ENCODE measurements at places on chromosomes 2 and 18.

DNA sequence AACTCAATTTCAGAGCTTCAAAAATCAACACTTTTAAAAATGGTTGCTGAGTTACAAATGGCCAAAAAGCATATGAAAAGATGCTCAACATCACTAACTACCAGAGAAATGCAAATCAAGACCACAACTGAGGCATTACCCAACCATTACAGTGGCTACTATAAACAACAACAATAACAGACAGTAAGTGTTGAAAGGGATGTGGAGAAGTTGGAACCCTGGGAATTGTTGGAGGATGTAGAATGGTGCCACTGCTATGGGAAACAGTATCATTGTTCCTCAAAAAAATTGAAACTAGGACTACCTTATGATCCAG, 173.3 kb upstream of the SPRED2 start:
- DNase-seq, result no peak

DNA sequence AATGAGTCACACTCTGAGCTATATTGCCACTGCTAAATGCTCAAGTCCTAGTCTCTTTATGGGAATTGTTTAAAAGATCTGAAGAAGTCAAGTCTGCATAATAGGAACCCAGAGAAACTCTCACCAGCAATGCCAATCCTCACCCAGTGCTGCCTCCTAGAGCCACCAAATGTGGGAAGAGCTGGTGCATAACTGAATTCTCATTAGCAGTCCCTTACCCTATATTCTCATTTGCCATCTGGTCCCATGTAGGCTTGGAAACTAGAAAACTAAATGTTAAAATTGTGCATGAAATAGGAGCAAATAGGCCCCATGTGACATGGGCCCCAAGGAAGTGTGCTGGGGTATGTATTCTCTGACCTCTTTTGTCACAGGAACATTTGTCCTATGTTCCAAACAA, 224.4 kb upstream of the SMAD2 start:
- no peak for DNase-seq

- DNase-seq, result no peak
Measured at GRCh38 chr2:41580806-41581205, 467.0 kb upstream of the PKDCC start.

GRCh38 chr2:65072181-65072970, 16.2 kb downstream of the CEP68 start:
- no peak for DNase-seq

GRCh38 chr2:126909366-126909765, 10.7 kb downstream of the TEX51 start:
- no peak for DNase-seq

GRCh38 chr18:44425161-44425560, 255.5 kb upstream of the SETBP1 start:
- DNase-seq, result no peak

- DNase-seq, result no peak
Measured at GRCh38 chr2:105787376-105788318, 42.9 kb downstream of the NCK2 start.

GRCh38 chr18:41643427-41643826, 311.6 kb upstream of the PIK3C3 start:
- no peak for DNase-seq

DNA sequence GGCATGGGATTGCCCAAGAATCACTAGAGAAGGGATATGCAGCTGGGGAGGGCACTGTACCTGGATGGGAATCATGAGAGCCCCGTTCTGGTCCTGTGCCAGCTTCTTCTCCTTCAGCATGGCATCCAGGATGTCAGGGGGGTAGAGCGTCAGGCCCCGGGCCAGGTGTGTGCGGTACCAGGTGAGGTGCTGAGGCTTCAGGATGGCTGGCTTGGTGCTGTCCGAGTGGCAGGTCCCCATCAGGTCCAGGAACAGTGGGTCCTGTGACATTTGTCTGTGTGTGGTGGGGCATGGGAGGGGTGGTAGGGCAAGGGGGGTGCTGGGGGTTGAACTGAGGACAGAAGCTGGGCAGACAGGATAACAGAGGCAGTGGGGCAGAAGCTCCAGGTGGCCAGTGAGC, 13.2 kb downstream of the CFAP65 start:
- no peak for DNase-seq
